CD4-positive, alpha-beta T cell treated with Interleukin-10 for 1 hour (primary cell): ENCODE measurements at places on chromosomes 3 and 15.

GRCh38 chr3:30084971-30085403, 521.4 kb upstream of the TGFBR2 start:
- DNase-seq, result no peak

- peak; percentile 48 for DNase-seq
Measured at GRCh38 chr3:124620600-124621063, 109.6 kb upstream of the UMPS start.

DNA sequence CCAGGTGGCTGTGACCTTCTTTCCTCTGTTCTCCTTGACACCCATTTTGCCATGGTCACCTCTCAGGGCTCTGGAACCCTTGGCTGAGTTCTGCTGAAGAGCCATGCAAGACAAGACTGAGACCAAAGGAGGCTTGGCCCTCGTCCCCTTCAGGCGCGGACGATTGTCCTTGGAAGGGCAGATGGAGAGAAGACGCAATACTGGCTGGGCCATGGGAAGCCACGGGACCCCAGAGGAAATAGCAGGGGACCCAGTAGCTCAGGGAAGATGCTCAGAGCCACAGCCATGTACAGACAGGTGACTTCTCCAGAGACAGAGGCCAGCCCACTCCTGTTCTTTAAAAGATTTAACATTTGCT, 125.6 kb downstream of the SMAD6 start:
- no peak for DNase-seq

GRCh38 chr3:63097396-63097795, 180.7 kb upstream of the SYNPR start:
- no peak for DNase-seq

DNA sequence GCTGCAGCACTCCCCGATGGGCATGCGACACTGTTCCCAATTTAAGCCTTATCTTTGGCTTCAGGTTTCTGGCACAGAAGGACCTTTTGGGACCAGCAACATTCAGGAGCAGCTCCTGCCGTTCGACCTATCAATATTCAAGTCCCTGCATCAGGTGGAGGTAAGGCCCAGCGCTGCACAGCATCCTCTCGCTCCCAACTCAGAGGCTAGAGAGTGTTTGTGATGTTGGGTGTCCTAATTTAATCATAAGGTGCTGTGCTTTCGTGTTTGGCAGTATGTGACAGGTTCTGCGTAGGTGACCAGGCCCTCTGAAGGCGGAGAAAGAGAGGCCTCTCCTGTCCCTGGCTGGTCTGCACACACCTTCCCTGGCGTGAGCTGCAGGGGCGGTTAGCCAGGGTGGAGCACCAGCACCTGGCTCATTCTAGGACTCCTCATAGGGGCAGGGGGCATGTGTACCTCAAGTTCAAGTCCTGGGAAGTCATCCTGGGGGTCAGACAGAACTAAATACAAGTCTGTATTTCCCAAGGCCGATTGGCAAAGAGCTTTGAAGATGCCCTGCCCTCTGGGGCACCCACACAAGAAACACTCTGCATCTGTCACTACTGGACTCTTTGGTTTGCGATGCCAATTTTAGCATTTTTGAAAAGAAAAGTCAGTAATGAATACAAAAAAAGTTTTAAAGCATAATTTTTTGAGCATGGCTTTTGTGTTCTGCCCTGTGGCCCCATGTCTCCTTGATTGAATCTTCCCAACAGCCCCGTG, 17.0 kb downstream of the NISCH start:
- no peak for DNase-seq

- DNase-seq, result no peak
Measured at GRCh38 chr15:95561463-95561862, 769.0 kb upstream of the NR2F2 start.

- DNase-seq, result no peak
Measured at GRCh38 chr15:85497172-85497569, 116.8 kb downstream of the AKAP13 start.
